ENCODE measurements at places on chromosomes 1 and 21.

DNA sequence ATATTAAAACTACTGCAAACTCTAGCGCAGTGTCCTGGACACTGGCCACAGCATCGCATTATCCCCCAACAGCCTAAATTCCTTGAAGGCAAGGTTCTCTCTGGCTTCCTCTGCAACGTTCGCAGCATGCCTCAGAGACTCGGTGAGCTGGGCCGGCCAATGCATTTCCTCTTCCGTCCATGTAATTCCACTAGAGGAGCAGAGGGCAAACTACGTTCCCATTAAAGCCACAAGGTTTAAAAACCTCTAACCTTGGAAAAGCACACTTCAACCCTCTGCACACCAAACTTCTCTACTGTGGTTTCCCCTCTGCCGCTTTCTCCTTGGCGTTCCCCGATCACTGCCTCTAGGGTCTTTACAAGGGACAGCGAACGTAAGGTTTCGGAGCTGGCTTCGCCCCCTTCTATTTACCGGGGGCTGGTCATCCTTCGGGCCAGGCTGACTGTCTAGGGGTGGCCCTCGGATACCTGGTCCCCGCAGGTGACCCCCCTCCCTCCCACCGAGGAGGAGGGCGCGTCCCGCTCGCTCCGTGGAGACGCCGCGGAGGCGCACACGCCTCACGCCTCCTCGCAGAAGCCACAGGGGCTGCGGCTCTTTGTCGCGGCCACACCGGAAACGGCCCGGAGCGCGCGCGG, 456 bp upstream of the SMYD2 start:
- peak; percentile 60 for DNase-seq

DNA sequence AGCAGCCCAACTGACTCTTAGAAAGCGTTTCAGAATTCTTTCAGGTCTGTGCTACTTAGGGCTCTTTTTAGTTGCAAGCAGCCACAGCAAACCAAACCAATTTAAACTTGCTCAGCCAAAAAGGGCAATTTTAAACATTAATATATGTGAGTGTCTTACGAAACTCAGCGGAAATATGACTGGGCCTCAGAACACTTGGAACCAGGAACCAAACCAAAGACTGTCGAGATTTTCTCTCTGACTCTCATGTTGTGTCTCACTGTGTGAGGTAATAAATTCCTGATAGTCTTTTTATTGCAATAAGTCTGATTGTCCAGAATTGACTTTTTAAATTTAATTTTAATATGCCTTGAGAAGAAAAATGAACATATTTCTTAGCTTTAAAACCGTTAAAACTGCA, 122.3 kb downstream of the SYF2 start:
- no peak for DNase-seq

GRCh38 chr1:201982623-201983379, at the start of gene RNPEP:
TSS of gene RNPEP (plus strand) at chr1:201982648. CDS start at chr1:201982667, 19 bp downstream.
- DNase-seq = peak; percentile 89

DNA sequence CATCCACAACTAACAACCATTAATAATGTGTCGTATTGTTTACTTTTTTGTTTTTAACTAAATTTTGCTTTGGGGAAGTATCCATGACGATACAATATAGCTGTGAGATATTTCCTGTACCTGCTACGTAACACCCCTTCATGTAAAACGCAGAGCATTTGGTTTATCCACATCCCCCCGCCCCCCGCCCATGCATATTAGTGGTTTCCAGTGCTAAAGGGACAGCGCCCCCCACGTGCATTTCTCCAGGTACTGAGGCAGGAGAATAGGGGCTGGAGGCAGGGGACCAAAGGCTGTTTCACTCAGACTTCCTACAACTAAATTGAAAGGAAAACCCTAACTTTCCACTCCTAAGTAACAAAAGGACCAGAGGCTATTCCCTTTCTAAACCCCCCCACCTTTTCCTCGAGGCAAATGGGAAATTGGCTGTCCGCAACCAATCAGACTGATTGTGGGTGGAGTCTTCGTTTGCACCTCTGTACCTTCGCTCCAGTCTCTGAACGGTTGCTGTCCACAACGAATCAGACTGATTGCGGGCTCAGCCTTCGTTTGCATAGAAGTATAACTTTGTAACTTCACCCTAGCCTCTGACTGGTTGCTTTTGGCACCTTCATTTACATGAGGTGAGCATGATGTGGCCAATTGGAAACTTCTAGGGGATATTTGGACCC, 12.2 kb upstream of the RIPK4 start:
- DNase-seq = no peak

- DNase-seq = no peak
Measured at GRCh38 chr1:242586360-242586680, 61.8 kb upstream of the PLD5 start.

DNA sequence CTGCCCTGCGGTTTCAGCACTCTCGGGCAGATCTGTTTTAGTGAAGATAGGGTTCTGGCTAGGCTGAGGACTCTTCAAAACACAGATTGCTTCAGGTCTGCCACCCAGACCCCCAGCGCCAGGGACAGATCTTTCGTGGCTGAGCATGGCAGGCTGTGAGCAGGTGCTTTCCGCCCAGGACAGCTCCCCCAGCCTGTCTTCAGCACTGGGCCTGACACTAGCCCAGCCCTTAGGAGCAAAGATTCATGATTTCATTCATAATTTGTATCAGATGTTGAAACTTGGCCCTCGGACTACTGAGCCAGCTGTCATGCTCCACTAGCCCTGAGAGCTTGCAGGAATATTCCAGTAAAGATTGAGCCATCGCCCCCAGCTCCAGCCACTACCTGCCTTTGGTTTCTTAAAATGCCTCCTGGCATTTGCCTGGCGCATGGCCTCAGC, 5.9 kb downstream of the ADPRS start:
- DNase-seq = peak; percentile 65

DNA sequence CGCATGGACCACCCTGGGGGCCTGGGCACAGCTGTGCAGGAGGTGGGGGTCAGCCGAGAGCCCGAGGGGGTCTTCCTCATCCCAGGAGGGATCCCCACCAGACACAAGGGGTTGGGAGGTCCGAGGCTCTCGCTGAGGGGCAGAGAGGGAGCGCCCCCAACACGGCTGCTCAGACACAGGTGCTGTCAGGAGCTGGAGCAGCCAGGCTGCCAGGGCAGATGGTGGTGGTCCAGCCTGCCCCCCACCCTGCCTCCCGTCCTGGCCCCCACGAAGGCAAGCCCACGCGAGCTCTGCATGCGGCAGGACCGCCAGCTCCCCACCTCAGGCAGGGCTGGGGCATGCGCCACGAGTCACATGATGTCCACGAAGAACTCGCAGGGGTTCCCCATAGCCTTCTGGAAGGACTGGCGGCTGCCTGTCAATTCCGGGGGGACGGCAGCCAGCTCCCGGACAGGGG, 4.7 kb downstream of the TAS1R3 start:
- no peak for DNase-seq

GRCh38 chr1:63773496-63773814, 362 bp upstream of the ROR1 start:
- no peak for DNase-seq

- peak; percentile 1 for DNase-seq
Measured at GRCh38 chr1:60936591-60937342, 145.6 kb upstream of the NFIA start.

GRCh38 chr1:62090016-62090415, 104.6 kb upstream of the L1TD1 start:
- no peak for DNase-seq

GRCh38 chr1:220272841-220273090, 513 bp upstream of the RAB3GAP2 start:
- no peak for DNase-seq

DNA sequence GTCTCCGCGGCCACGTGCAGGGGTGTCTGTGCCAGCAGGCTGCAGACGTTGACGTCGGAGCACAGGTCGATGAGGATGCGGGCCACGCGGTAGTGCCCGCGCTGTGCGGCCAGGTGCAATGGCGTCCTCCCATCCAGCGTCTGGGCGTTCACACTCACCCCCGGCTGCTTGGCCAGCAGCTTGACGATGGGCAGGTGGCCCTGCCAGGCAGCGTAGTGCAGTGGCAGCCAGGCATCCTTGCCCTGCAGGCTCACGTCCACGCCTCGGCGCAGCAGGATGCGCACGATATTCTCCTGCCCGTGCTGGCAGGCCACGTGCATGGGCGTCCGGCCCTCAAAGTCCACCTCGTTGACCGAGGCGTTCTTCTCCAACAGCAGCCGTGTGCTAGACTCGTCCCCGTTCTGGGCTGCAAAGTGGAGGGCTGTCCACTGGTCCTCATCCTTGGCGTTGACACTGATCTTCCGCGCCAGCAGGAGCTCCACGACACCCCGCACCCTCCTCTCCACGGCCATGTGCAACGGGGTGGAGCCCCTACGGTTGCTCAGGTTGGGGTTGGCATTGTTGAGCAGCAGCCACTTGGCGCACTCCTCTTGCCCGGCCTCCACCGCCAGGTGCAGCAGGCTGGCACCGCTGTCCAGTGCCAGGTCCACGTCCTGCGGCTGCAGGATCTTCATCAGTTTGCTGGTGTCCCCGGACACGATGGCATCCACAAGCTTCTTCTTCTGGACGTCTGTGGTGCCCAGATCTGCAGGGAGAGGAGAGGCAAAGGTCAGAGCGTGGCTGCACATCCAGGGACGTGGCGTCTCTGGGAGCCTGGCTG, 25.4 kb downstream of the RIPK4 start:
- no peak for DNase-seq

GRCh38 chr1:203060115-203060514, 25.7 kb downstream of the MYOG start:
- no peak for DNase-seq

- DNase-seq = no peak
Measured at GRCh38 chr1:151056149-151056548, 3.3 kb downstream of the CDC42SE1 start.

DNA sequence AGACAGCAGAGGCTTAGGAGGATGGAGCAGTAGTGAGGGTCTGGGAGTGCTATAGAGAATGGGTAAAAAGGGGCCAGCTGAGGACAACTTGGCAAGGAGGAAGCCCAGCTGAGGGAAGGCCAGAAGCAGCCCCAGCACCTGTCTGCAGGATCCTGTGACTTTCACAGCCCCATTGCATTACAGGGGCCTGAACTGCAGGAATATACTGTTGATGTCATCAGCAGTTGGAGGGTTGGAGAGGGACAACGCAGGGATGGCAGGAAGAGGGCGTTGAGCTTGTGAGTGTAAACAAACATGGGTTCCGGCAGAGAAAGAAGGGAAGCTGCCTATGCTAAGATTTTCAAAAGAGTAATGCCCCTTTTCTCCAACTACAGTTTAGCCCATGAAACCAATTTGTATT, 628.5 kb downstream of the SMYD3 start:
- no peak for DNase-seq

DNA sequence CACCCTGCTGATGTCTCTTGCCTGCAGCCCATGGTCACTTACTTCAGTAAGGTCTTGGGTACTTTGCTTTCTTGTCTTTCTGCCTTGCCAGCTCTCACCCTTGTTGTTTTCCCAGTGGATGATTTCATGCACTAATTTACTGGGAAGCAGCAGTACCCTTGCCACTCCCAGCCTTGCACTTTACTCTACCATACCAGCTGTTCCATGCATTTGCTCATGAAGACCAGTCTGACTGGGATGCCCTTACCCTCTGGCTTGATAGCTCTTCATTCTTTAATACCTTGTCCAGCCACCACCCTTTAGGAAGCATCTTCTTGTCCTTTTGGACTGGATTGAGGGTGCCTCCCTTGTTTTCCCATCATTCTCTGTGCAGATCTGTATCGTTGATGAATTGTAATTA, 28.3 kb downstream of the CDC14A start:
- no peak for DNase-seq

DNA sequence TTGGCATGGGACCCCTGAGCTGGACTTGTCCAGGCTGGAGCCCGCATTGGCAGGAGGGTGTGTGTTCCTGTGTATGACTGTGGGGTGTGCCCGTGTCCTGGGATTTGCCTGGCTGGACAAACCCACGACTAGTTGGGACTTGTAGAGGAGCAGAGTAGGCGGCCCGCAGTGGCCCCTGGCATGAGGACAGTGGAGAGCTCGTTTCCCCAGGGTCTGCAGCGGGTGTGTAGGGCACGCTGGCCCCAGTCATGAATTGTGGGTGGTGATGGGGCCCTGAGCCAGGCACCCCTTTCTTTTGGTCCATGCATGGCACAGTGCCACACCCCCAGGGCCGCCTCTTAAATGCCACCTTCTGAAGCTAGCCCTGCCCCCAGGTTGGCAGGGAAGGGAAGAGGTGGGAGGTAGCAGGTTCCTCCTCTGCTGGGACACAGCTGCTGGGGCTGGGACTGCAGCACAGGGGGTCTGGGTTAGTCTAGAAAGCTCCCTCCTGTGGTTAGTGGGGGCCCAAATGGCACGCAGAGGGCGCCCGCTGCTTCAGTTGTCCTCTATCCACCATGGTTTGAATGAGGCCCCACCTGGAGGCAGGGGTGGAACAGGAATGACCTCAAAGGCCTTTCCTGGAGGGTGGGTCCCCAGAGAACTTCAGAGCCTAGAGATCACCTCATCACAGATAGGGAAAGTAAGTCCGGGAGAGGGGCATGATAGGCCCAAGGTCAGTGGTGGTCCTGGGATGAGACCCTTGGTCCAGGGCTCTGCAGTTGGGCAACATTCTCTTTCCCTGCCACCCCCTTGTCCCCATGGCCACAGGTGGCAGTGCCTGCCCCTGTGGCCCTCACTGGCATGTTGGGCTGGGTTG, 4.1 kb downstream of the CROCC start:
- DNase-seq = no peak

GRCh38 chr1:115183721-115184259, 94.5 kb upstream of the TSPAN2 start:
- no peak for DNase-seq

- DNase-seq = no peak
Measured at GRCh38 chr1:212491454-212491853, 58.7 kb downstream of the NENF start.

- DNase-seq = no peak
Measured at GRCh38 chr21:29034678-29035077, 10.2 kb downstream of the USP16 start.

GRCh38 chr1:84550826-84551225, 23.4 kb downstream of the CTBS start:
- no peak for DNase-seq

GRCh38 chr1:55483523-55483922, 268.4 kb upstream of the USP24 start:
- DNase-seq = no peak

- DNase-seq = no peak
Measured at GRCh38 chr1:10288029-10288615, 77.8 kb downstream of the KIF1B start.

- DNase-seq = peak; percentile 14
Measured at GRCh38 chr1:117094841-117095604, 26.5 kb downstream of the TRIM45 start.

GRCh38 chr21:36749935-36750575, 51.1 kb downstream of the SIM2 start:
- DNase-seq = no peak

DNA sequence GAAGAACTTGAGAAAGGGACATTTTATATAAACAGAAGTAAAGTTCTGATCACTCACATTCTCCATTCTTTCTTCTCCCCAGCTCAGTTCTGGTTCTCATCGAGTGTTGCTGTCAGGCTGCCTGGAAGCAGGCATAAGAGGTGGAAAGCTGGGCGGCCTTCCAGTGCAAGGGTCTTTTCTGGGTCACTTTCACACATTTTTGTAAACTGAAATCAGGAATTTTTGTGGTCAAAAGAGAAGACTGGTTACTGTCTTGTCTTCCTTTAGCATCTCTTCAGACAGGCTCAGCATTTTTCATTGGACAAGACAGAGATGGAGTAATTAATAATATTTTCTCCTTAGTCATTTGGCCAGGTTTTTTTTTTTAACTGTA, 93.7 kb downstream of the CTH start:
- peak; percentile 75 for DNase-seq

GRCh38 chr1:93628681-93629080, 53.0 kb downstream of the BCAR3 start:
- DNase-seq = no peak

- DNase-seq = no peak
Measured at GRCh38 chr1:29032841-29033240, 90.9 kb downstream of the TMEM200B start.

- peak; percentile 76 for DNase-seq
Measured at GRCh38 chr21:41653954-41654491, 112.8 kb downstream of the RIPK4 start.
